ENCODE measurements at places on chromosomes 7 and 10. TPM values are rescaled to one million over a fixed set of nuclear protein-coding genes. Genes with fewer than 3 reads are reported as not detected.

DNA sequence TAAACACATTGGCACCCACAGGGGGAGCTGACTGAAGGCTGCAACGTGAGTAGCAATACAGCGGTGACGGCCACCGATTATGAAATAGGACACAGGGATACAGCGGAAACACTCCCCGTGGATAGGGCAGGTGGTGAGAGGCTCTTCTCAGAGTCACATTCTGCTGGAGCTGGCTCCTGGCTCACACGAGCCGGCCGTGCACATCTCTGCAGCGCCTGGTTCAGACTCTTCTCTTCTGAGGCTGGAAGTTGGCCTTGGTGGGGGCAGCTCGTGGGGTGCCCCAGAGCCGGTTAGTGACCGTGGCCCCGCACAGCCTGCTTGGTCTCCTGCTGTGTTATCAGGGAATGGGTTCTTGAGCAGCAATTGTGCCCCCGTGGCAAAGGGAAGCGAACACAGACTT lies 61.3 kb upstream of the EN2 start:
- peaks cover 15% of the 10 kb centered on the region for H3K27me3 ChIP-seq
- no peak overlapping the region for H3K27ac ChIP-seq
- DNase-seq: no peak

GRCh38 chr10:113754125-113754524 lies 2.6 kb downstream of the PLEKHS1 start:
- no peaks in the 10 kb centered on the region for H3K36me3 ChIP-seq
- peaks cover 3% of the 10 kb centered on the region for H3K27me3 ChIP-seq
- no peak overlapping the region for H3K27ac ChIP-seq
- H3K4me1 ChIP-seq: no peaks in the 10 kb centered on the region
- no peak overlapping the region for H3K4me3 ChIP-seq
- no peak for DNase-seq

DNA sequence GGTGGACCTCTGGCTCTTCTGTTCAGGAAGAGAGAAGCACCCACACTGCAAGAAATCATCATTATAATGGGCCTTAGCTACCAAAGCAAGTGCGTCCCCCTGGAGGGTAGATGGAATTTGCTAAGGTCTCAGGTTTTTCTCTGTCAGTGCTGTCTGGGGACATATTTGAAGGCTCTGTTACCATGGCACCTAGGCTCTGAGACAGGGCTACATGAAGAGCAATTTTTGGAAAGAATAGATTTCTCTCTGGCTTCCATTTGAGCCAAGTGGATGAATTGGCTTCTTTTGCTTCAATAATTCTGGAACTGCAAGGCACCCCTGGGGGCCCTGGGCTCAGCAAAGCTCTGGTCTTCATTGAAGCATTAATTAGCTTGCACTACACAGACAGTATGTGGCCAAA lies 349.1 kb upstream of the GALNT17 start:
- no peak for DNase-seq
- no peak overlapping the region for H3K27ac ChIP-seq
- no peak overlapping the region for H3K4me3 ChIP-seq
- H3K27me3 ChIP-seq: peaks cover 2% of the 10 kb centered on the region

DNA sequence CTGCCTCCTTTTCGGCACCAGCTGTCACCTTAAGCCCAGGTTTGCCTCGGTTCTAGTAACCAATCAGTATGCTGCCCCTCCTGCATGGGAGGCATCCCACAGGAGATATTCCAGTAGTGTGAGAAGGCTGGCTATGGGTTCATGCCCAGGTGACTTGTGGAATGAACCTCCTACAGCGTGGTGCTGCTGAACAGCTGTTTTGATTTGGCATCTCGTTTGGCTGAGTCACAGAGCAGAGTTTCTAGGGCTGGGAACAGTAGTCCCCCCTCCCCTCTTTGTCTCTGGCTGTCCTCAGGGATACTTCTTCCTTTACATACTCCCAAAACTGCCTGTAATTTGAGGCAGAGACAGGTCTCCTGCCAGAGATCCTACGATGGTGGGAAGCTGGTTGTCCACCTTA lies 16.1 kb downstream of the R3HCC1L start:
- H3K27ac ChIP-seq: no peak overlapping the region
- peaks cover 19% of the 10 kb centered on the region for H3K36me3 ChIP-seq
- no peak for DNase-seq
- no peaks in the 10 kb centered on the region for H3K4me1 ChIP-seq

- H3K36me3 ChIP-seq: peaks cover 4% of the 10 kb centered on the region
- H3K4me3 ChIP-seq: no peak overlapping the region
- no peaks in the 10 kb centered on the region for H3K27me3 ChIP-seq
- no peak for DNase-seq
- H3K4me1 ChIP-seq: peaks cover 60% of the 10 kb centered on the region
Observed at GRCh38 chr10:14623931-14624330, 150.8 kb downstream of the FAM107B start.

DNA sequence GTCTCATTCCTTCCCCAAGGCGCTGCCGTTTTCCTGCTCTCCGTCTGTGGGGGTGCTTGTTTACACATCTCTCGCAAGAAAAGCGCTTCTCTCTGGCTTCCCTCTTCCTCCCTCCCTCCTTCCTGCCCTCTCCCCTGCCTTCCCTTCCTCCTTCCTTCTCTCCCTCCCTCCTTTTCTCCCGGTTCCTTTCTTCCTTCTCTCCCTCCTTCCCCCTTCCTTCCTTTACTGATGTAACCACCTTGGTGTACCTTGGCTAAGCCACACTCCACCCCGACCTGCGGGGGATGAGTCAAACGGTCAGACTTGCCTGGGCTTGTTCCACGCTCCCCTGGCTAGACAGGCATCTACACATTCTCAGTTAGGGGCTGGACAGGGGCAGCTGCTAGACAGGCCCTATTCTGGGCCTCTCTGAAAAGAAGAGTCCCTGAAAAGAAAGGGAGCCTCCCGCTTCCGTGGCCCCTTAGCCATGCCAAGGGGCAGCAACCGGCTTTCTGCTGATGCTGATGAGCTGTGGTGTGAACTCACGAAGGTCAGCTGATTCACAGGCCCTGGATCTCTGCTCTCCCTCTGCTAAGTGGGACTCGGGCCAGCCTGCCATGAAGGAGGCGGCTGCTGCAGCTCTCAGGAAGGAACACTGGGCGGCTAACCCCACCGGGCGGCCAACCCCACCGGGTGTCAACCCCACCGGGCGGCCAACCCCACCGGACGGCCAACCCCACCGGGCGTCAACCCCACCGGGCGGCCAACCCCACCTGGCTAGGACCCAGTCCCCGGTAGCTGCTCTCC lies 216.8 kb downstream of the TCERG1L start:
- no peak for DNase-seq
- no peak overlapping the region for H3K27ac ChIP-seq
- H3K36me3 ChIP-seq: peaks cover 8% of the 10 kb centered on the region
- no peaks in the 10 kb centered on the region for H3K4me1 ChIP-seq

DNA sequence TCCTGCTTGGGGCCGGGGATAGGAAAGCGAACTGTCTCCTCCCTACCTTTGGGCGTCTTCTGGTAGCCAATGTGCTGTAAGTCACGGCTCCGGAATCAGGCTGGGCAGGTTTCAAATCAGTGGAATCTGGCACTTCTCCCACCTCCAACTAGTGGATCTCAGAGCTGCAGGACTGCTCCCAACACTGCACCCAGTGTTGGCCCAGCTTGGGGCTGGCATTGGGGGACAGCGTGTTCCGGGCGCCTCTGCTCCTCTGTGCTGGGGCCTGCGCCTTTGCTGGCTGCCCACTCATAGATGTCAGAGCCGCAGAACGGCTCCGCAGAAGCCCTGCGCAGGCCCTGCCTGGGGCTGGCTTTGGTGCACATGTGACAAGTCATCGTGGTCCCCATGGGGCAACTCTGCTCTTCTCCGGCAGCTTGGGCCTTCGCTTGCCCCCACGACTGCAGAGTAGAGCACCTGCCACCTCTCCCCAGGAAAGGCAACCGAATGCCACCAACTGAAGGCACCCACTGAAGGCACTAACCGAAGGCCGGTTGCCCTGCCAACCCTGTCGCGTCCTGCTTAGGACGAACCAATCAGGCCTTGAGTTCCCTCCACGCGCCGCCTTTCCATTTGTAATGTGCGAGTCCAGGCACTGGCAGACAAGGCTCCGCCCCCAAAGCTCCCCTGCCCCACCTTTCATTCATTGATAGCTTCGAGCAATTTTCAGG lies 85.5 kb upstream of the ABI1 start:
- H3K4me3 ChIP-seq: no peak overlapping the region
- H3K27ac ChIP-seq: no peak overlapping the region

DNA sequence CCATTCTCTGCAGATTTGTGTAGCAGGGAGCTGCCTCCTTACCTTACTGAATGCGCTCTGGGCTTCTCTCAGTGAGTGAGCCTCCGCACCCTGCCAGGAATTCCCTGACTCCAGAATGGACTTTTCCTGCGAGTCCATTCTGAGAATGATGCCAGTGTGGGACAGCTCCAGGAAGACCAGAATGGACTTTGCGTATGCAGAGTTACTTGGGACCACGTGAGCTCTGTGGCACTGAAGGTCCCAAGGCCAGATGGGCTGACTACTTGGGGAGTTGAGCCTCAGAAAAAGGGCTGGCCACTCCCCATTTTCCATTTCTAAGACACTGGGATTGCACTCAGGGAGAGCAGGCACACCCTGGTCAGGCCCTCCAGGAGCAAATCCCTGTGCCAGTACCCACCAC lies 324.7 kb upstream of the ZMIZ1 start:
- H3K27me3 ChIP-seq: peaks cover 2% of the 10 kb centered on the region
- no peak overlapping the region for H3K27ac ChIP-seq
- no peaks in the 10 kb centered on the region for H3K36me3 ChIP-seq
- DNase-seq: no peak
- H3K4me1 ChIP-seq: peaks cover 35% of the 10 kb centered on the region

DNA sequence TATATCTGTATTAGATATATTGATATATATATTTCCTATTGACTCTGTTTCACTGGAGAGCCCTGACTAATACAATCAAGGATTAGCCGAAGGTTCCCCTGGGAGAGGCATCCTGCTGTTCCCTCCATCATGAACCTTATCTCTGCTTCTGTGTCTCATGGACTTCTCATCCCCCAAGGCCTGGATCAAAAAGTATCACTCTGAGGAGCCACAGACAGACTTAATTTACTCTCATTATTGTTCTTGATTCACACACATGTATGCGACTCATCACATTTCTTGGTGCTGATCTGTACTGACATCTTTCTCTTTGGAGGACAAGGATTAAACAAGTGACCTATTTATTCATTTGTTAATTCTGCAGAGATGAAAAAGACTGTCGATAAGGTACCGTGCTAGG lies 550.2 kb downstream of the KCNMA1 start:
- no peak for DNase-seq
- no peak overlapping the region for H3K27ac ChIP-seq
- H3K27me3 ChIP-seq: peaks cover 3% of the 10 kb centered on the region
- H3K4me1 ChIP-seq: peaks cover 7% of the 10 kb centered on the region

DNA sequence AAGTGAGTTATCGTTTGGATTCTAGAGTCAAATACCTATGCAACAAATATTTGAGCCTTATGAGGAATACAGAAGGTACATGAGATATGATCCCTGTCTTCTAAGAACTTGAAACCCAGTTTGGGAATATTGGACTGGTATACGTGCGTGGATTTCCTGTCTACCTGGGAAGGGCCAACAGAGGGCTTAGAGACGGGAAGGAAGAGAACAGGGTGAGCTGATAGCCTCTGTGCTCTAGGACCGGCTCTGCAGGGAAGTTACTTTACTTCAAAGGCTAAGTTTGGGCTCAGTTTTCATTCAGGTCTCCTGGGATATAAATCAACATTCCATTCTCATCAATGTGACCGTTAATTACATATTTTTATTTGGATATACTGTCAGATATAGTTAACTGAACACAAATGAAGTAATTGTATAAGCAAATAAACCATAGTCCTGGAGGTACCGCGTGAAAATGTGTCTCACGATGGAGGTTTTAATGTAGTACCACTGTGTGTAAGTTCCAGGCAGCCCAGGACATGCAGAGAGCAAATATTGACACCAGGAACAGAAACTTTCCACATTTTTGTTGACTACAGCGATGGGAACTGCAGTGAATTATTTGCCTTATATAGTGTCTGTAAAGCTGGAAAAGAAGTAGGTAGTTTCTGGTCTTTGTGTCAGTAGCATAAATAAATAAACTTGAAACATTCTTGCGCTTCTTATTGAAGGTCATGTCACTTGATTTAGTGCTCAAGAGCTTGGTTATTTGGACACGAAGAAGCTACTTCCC lies 8.6 kb downstream of the CHST12 start:
- H3K27ac ChIP-seq: peak overlapping the region; percentile 26
- DNase-seq: no peak
- peaks cover 52% of the 10 kb centered on the region for H3K4me1 ChIP-seq

GRCh38 chr7:17495655-17496394 lies 197.4 kb downstream of the AHR start:
- H3K4me3 ChIP-seq: no peak overlapping the region
- no peaks in the 10 kb centered on the region for H3K36me3 ChIP-seq
- no peaks in the 10 kb centered on the region for H3K27me3 ChIP-seq
- H3K4me1 ChIP-seq: no peaks in the 10 kb centered on the region

DNA sequence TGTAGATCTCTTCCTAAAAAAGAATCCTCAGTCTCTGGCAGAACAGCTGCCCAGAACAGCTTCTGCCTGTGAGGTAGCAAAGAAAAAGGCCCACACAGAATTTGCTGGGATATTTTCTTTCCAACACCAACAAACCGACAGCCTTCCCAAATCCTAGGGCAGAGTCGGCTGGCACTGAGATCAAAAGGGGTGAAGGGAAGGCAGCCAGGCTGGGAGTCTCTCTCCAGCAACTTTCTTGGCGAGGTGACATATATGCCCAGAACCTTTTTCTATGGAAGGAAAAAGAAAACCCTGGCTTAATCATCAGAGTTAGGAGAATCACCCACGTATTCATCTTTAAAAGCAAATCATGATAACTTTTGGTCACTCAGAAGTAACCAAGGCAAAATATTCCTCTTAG lies 279.6 kb downstream of the DNAJB6 start:
- peaks cover 12% of the 10 kb centered on the region for H3K27me3 ChIP-seq
- no peaks in the 10 kb centered on the region for H3K4me1 ChIP-seq
- peaks cover 28% of the 10 kb centered on the region for H3K36me3 ChIP-seq
- H3K27ac ChIP-seq: no peak overlapping the region
- H3K4me3 ChIP-seq: no peak overlapping the region

DNA sequence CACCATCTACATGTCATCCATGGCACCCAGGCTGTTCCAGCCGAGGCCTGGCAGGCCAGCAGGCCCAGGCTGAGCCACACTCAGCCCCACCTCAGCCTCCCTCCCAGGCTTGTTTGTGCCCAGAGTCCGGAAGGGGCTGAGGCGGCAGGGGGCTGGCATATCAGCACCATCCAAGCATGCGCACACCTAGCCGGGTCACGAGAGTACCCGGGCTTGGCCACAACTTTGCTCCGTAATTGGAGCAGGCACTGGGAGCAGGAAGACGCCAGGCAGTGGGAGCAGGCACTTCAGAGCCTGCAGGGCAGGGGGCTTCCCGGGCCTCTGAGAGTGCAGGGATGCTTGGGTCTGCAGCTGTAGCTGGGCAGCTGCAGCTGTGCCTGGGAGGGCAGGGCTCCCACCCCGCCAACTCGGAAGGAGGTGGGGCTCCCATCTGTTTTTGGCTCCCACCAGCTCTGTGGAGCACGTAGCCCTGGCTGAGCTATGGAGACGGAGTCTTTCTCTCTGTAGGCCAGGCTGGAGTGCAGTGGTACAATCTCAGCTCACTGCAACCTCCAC lies 15.2 kb upstream of the TSPAN15 start:
- peaks cover 8% of the 10 kb centered on the region for H3K36me3 ChIP-seq
- peaks cover 38% of the 10 kb centered on the region for H3K4me1 ChIP-seq
- H3K27me3 ChIP-seq: peaks cover 13% of the 10 kb centered on the region
- H3K27ac ChIP-seq: no peak overlapping the region

GIMAP7 gene
- total RNA-seq: 2.2 TPM

INMT gene
- total RNA-seq: 1.4 TPM

UTF1 gene
- 0.38 TPM for total RNA-seq

SFRP4 gene
- not detected for total RNA-seq

LLCFC1 gene
- total RNA-seq: not detected

ACSL5 gene
- 0.64 TPM for total RNA-seq

LAMB4 gene
- total RNA-seq: 1.1 TPM

OLAH gene
- 0.54 TPM for total RNA-seq

SHH gene
- total RNA-seq: 0.26 TPM

NPSR1 gene
- not detected for total RNA-seq

Measured in endothelial cell (in vitro differentiated cells).